Body of pancreas (tissue), 4 donors: ENCODE measurements at places on chromosomes 6 and 20. TPM values are rescaled to one million over a fixed set of nuclear protein-coding genes. Genes with fewer than 3 reads are reported as not detected.

PNPLA1 gene
- not detected for total RNA-seq

ITPA gene
- 36.3 TPM for total RNA-seq

TSPO2 gene
- total RNA-seq, result not detected

- DNase-seq, result no peak
Measured at GRCh38 chr6:100320686-100321085, 144.0 kb downstream of the SIM1 start.

DNA sequence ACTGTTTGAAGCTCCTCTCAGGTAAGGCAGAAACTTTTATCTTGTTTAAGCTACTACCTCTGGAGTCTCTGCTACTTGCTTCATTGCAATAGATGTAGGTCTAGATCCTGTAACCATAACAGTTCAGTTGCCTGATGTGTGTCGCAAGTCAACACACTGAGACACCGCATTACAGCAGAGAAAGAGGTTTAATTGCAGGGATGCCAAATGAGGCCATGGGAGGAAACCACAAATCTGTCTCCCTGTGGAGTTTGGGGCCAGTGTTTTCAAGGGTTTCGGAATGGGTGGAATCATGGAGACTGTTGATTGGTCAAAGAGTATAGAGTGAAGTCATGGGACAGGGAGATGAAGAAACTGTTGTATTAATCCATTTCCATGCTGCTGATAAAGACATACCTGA lies 57.1 kb upstream of the RBM24 start:
- no peak for DNase-seq

- DNase-seq, result no peak
Measured at GRCh38 chr6:48429021-48429420, 318.0 kb upstream of the PTCHD4 start.

DNA sequence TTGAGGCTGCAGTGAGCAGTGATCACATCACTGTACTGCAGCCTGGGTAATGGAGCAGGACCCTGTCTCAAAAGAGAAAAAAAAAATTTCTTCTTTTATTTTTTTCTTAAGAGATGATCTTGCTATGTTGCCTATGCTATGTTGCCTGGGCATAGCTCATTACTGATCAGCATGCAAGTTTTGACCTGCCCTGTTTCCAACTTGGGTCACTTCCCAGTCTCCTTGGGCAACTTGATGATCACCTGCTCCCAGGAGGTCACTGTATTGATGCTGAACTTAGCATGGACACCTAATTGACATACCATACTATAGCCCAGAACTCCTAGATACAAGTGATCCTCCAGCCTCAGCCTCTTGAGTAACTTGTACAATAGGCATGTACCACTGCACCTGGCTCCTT lies 30.7 kb upstream of the NANP start:
- no peak for DNase-seq

DNA sequence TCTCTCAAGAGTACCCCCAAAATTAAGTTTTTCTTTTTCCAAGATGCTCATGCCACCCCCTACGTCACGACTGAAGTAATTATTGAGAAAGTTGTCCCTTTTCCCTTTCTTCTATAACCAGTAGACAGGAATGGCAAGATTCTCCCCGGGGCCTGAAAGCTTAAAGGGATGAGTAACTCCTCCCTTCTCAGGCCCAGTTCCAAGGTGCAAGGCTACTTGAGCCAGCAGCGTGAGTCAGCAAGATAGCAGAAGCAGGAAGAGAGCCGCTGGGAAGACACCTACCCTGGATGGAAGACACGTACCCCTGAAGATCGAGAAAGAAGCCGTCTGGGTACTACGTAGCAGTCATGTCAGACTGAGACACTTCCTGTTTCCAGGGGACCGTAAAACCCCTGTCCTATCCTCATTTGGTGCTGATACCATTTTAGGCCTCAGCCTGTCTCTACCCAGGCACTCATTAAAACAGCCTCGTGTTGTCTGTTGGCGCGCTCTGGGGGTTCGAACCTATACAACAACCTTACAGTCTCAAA lies 241.0 kb downstream of the ADGRG6 start:
- peak; percentile 15 for DNase-seq
